ENCODE measurements at places on chromosomes 16 and 17.
A peak's percentile ranks its signal among the peaks of the same experiment; 100 is the strongest.

- no peak for DNase-seq
Measured at GRCh38 chr17:75650874-75651273, 16.1 kb downstream of the RECQL5 start.

DNA sequence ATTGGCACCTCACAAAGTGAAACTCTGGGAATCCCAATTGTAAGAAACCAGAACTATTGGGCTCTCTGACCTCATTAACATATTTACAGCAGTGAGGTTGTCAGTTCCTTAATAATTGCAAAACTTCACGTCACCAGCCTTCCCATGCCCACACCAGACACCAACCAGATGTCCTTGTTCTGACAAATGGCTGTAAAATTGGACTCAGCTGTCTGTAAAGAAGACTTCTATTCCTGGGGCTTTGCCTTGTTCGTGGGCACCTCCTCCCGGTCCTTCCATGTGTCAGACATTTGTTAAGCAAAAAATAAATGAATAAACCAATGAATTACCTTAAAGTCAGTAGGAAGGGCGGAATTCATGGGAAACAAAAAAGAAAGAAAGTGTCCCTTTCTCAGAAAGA lies 284.3 kb upstream of the CDH11 start:
- DNase-seq: no peak

- DNase-seq: no peak
Measured at GRCh38 chr16:70695331-70696070, 9.6 kb upstream of the MTSS2 start.

DNA sequence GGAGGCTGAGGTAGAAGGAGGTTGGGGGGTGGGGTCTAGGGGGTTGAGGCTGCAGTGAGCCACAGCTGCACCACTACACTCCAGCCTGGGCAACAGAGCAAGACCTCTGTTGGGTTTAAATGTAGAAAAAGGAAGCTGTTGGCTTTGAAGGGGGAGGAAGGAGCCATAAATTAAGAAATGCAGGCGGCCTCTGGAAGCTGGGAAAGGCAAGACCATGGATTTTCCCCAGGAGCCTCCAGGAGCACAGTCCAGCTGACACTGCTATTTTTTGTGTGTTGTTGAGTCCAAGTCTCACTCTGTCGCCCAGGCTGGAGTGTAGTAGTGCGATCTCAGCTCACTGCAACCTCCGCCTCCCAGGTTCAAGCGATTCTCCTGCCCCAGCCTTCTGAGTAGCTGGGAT lies 15.9 kb downstream of the LITAF start:
- DNase-seq: no peak

DNA sequence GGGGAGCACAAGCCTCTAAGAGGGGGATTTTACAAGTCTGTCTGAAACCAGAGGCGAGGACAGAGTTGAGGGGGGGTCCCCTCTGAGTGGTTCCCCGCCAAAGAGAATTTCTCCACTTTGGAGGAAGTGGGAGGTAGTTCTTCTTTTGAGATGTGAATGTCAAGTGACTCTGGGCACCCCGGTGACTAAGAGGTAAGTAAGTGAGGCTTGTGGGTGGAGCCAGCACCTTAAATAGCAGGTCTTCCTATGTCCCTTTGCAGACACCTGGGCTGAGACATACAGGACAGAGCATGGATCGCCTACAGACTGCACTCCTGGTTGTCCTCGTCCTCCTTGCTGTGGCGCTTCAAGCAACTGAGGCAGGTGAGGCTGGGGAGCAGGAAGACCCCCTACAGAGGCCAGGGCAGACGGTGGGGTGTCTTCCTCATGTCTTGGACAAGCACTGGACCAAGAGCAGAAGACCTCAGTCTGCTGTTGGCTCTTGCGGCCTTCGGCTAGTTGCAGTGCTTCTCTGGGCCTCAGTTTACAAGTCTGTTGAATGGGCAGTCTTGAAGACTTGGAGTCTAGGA lies at the start of gene CCL22:
Gene CCL22 (plus strand): TSS at position 257 of the 569 bp plus-strand sequence. CDS start 34 bp downstream, at position 291.
- no peak for DNase-seq

DNA sequence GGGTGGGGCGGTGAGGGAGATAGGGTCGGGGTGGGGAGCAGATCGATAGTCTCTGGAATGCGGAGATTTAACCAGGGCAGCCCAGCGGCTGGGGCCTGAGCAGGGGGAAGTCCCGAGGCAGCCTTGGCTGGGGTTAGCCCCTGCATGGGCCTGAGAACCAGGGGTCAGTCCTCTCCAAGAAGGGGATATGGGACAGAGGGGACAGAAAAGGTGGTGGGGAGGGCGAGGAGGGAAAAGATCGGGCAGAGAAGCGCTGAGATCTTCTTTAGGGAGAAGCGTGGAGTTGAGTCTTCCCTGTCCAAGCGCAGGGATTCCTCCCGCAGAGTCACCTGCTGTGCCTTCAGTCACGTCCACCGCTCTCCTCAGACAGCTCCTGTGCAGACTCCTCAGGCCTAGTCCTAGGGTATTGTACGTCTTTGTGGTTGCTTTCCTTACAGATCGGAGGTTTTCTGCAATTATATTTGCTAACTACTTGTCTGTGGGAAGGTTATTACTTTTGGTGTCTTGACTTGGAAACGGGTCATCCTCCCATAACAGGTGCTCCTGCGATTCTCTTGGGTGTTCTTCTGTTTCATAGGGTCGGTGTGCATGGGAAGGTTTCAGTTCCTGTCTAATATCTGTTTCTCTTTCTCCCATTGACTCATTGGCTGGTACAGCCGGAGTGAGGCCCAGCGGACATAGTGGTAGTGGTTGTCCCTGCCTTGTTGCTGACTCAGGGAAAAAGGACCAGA lies 952 bp downstream of the CD300A start:
- DNase-seq: peak; percentile 22

- DNase-seq: no peak
Measured at GRCh38 chr16:24701521-24701951, 27.9 kb upstream of the TNRC6A start.

- no peak for DNase-seq
Measured at GRCh38 chr17:18025241-18025944, 13.6 kb downstream of the ATPAF2 start.

DNA sequence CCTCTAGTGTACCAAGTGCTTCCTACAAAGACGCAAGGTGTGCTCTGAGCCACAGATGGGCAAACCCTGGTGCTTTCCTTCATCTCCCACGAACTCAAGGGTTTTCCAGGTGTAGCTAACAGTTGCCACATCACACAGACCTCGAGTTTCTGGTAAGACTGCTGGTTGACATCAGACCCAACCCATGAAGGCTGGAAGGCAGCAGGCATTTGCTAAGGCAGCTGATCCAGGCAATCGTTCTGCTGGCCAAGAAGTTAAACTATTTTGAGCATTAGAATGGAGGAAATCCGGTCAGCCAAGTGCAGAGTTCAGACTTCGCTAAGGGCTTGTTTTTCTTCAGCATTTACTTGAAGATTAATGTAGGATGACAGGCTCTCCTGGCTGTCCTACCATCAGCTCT lies 11.5 kb downstream of the HAS3 start:
- no peak for DNase-seq

DNA sequence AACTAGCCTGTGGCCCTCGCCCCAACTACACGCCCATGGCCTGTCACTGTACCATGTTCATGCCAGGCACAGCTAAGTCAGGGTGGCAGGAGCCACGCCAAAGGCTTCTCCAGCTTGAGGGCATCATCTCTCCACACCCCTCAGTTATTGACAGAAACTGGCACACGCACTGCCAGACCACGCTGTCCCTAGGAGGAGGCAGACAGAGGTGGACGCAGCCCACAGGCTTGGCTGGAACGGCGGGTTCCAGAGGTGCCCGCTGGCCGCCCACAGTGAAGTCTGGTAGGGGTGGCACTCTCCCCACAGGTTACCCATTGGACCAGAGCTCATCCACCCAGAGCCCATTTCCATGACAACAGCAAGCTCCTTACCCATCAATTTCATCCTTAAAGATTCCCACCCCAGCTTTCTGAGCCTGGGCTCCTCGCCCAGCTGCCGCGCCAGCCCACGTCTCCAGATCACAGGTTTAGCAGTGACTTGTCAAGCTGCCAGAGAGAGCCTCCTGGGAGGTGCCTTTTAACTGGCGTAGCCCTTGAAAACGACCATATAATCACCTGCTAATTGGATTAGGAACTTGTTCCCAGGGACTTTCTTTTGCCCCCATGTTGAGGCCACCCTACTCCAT lies 27.9 kb downstream of the RPRML start:
- no peak for DNase-seq

GRCh38 chr16:23303685-23304084 lies 1.6 kb downstream of the SCNN1B start:
- no peak for DNase-seq

DNA sequence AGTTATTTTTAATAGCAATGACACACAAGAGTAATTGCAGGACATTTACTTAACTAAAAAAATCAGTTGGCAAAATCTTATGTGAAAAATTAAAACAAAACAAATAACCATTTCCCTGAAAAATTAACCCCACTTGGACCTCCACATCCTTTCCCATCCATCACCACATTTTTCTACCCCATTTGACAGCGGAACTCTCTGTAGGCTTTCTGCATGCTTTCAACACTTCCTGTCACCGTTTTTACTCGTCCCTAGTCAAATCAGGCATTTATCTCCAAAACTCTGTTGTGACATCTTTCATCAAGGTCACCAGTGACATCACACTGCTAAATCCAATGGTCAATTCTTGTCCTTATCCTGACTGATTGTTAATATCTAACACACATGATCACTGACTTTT lies 27.5 kb downstream of the KCNJ16 start:
- DNase-seq: no peak

- no peak for DNase-seq
Measured at GRCh38 chr17:66737524-66737923, 97.4 kb upstream of the CACNG5 start.

- DNase-seq: no peak
Measured at GRCh38 chr17:75849724-75850123, 5.4 kb downstream of the WBP2 start.

Data from esophagus squamous epithelium (tissue), 5 donors.